ENCODE measurements at places on chromosomes 5 and 9.

GRCh38 chr5:138658676-138659075 lies 83.5 kb upstream of the HSPA9 start:
- no peak for ATAC-seq

GRCh38 chr5:14508046-14508445 lies 73.5 kb upstream of the OTULINL start:
- no peak for ATAC-seq

GRCh38 chr9:121284733-121285451 lies 16.9 kb downstream of the GSN start:
- ATAC-seq: no peak

DNA sequence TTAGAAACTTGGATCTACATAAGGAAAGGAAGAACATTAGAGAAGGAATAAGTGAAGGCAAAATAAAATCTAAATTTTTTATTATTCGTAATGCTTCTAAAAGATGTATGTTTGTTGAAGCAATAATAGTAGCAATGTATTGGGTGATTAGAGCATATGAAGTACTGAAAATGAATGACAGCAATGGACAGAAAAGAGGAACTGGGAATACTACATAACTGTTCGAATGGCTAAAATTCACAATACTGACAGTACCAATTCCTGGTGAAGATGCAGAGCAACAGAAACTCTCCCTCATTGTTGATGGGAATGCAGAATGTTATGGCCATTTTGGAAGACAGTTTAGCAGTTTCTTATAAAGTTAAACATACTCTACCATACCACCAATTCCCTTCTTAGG lies 177.3 kb upstream of the SPEF2 start:
- no peak for ATAC-seq

- ATAC-seq: no peak
These were observed 1291.8 kb upstream of the DMAC1 start for GRCh38 chr9:9091387-9091786.

GRCh38 chr5:20023686-20024180 lies 35.7 kb upstream of the CDH18 start:
- ATAC-seq: no peak

- ATAC-seq: no peak
These were observed 742.9 kb downstream of the TLR4 start for GRCh38 chr9:118446943-118447639.

DNA sequence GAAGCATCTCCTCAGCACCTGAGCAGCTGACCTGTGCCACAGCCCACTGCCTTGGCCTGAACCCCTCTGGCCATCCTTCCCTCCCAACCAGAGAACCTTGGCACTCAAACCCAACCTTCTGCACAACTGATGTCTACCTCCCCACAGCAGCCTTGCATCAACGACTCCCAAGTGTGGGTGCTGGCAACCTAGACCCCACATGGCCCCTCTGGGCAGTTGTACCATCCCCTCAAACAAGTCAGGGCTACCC lies 10.3 kb downstream of the SEPTIN8 start:
- no peak for ATAC-seq

- peak; percentile 11 for ATAC-seq
These were observed 40.4 kb downstream of the EXD3 start for GRCh38 chr9:137382444-137383080.

- ATAC-seq: no peak
These were observed 227.3 kb upstream of the GLRA1 start for GRCh38 chr5:152151940-152152339.

DNA sequence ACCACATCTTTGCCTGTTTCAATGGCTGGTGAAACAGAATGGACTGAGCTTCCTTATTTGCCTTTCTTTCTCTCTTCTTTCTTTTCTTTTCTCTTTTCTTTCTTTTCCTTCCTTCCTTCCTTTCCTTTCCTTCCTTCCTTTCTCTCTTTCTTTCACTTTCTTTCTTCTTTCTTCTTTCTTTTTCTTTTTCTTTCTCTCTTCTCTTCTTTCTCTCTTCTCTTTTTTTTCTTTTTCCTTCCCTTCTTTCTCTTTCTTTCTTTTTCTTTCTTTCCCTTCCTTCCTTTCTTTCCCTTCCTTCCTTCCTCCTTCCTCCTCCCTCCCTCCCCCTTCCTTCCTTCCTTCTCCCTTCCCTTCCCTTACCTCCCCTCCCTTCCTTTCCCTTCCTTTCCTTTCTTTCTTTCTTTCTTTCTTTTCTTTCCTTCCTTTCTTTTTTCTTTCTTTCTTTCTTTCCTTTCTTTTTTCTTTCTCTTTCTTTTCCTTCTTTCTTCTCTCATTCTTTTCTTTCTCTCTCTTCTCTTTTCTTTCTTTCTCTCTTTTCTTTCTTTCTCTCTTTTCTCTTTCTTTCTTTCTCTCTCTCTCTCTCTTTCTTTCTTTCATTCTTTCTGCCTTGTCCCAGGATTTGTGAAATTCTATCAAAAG lies 50.1 kb upstream of the MCTP1 start:
- ATAC-seq: no peak

DNA sequence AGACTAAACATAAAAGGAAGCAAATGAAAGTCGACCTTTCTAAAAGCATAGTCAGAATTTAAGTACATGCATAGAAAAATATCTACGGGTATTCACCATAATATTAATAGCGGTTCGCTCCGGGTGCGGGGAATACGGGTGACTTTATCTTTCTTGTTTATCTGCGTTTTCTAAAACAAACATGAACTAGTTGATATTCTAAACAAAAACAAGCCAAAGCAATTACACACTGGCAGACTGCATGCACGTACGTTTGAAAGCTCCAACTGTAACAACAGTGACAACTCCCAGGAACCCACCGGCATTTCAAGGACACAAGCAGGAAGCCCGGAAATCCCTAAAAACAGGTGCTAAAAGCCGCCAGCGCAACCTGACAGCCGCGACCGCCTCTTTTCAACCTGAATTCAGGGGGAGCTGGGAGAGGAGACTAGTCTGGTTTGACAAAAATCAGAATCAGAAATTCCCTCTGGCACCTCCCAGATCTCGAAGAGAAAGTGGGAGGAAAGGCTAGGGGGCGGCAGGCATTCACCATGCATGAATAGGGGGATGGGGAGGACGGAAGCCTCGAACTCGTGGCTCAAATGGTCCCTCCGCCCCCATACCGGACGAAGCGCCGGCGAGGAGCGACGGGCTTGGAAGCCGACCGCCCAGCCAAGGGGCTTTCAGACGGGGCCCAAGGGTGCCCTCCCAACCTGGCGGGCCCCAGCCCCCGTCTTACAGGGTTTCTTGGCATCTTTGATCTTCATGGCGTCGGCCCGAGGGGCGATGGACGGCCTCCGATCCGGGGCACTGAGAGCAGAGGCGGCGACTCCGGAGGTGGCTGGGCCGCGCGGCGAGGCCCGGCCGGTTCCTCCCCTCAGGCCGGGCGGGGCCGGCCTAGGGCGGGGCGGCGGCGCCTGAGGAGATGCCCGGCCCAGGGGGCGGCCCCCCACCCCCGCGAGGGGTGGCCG lies at the start of gene PANK3:
TSS of gene PANK3 (minus strand) at position 831 of the 950 bp plus-strand sequence. CDS start at position 746, 85 bp downstream.
- peak; percentile 80 for ATAC-seq

GRCh38 chr9:11338130-11338529 lies 725.3 kb upstream of the PTPRD start:
- no peak for ATAC-seq

DNA sequence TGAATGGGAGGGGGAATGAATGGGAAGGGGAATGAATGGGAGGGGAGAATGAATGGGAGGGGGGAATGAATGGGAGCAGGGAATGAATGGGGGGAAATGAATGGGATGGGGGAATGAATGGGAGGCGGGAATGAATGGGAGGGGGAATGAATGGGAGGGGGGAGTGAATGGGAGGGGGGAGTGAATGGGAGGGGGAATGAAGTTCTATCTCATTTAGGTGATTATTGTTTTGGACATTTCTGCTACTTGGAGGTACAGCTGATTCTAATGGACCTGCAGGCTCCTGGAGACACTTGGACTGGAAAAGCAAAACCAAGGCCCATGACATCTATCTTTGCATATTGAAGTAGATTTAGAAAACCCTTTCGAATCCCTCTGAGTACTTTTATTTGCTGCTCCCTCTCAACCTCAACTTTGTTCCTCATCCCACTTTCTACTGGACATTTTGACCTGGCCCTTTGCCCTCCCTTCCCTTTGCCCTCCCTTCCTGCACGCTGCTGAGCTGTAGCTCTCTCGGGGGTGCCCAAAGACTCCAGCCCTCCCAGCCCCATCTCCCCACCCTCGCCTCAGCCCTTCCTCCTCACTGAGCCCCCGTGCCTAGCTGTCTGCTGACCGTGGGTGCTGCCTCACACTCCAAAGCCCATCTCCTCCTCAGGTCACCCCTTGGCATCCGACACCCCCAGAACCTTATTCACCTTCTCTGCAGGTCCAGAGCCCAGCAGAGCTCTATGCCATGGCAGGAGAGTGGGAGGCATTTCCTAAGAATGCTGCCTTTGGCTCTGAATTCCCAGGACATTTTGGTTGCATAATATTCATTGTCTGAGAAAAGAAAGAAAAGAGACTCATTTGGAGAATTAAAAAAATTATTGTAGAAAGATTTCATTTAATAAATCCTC lies 19.9 kb upstream of the LPCAT1 start:
- no peak for ATAC-seq

DNA sequence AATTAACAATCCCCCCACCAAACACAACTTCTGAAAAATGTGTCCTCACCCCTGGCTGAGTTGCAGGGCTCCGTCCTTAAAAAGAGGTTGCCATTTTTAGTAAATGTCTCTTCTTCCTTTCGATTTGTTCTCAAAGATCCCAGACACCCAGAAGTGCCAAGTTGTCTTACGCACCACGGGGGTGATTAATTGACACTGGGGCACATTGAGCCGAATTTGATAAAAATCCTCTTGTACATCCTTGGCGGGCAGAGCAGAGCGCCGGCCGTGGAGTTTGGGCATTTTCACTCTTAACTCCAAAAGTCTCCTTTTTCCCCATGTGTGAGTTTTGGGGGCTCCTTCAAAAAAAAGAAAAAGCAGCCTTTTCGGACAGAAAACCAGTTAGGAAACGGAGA lies 4.5 kb downstream of the LMX1B start:
- ATAC-seq: no peak

DNA sequence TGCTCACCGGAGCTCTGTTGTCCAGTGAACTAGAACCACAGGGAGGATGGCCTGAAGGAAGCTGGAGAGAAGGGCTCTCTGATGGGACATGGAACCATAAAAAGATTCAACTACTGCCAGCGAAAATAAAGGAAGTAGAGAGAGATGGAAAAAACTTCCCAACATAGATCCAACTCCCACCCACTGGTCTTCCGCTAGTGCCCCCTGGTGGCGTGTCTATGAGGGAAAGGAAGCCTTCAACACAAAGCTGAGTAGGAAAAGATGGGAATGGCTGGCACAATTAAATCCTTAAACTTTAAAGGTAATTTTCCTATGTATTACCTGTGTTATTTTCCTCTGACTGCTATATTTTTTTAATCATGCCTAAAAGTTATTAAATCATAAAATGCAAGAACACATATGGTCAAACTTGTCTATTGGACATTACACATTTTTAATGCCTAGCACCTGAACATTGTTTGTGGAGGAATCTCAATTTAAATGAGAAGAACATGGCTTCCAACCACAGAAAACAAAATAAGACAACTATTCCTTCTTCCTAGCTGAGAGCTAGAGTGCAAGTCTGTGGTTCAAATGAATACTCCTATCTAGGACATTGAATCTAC lies 51.5 kb downstream of the CEP120 start:
- ATAC-seq: peak; percentile 51

DNA sequence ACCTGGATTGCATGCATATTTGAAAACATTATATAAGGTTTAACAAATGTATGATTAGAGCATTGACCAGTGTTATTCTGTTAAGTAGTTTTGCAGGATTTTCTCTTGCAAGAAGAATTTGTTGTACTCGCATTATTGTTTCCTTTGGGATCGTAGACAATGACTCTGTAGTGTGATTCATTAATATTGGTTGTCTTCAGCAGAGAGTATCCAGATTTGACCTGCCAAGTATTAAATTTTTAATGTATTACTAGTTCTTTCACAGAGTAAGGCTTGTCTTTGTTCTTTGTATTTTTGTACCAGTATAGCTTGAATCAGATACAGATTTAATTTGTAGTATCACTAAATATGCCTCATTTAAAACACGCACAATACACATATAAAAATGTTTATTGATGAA lies 155.0 kb downstream of the PBX3 start:
- peak; percentile 47 for ATAC-seq

DNA sequence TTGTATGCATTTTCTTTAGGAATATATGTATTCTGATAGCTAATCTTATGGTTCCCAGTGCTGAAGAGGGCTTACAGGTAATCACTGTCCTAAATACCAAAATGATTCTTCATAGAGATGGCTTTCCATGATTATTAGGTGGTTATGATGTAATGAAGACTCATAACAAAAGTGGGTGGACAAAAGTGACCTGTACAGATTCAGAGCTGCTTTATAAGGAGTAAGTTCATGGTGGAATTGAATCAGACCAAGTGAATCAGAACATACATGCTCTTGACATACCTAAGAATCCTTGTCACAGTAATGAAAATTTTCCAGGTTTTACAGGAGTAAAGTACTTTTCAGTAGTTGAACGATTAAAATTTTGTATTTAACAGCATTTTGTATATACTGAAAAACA lies 105.6 kb downstream of the NIPBL start:
- no peak for ATAC-seq

- peak; percentile 91 for ATAC-seq
These were observed at the start of gene SLC27A6 for GRCh38 chr5:128965011-128965637. TSS of gene SLC27A6 (plus strand) at chr5:128965488. CDS start at chr5:128966138, 650 bp downstream.

GRCh38 chr5:75992753-75993152 lies 90.4 kb upstream of the SV2C start:
- no peak for ATAC-seq

DNA sequence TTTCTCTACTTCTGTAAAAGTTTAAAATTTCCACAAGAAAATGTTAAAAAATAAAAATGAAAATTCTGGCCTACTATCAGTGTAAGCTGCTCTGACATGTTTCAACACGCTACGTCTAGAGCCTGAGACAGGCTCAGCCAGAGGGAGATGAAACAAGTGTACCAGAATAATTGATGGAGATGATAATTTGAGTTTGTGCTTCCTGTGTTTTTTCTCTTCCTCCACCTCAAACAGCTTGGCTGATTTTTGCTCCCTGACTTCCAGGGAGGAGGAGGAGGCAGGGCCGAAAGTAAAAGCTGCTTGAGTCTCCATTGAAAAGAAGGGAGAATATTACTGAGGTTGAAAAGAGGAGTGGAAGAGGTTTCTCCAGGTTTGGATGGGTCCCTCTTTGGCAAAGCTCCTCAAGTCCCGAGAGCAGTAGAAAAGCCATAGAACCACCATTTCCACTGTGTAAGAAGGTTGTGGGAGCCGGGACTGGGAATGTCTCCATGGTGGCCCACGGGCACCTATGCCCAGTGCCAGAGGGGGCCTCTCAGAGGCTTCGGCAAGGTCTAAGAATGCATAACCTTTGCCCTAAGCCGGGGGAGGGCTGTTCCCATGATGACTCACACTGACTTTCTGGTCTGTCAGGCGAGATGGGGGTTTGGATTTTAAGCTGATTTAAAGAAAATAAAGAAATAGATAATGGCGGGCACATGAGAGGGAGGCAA lies 95.1 kb downstream of the HRH2 start:
- ATAC-seq: no peak
